ENCODE measurements at places on chromosomes 3 and 15. TPM values are rescaled to one million over a fixed set of nuclear protein-coding genes. Genes with fewer than 3 reads are reported as not detected.

DNA sequence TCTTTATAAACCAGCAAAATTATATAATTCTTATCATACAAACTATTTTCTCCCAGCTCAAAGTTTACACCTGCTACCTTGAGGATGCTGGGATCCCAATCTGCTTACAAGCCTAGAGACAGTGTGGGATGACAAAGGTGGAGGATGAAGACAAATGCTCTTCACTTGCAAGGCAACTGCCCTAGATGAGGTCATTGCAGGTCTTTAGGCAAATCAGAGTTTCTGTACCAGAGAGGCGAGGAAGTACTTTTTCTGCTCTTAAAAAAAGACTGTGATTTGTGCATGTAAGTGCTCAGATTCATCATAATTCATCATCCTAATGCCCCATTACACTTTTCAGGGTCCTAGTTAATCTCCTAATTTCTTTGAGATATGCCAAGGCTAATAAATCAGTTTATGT is 376.1 kb downstream of the ZPLD1 start:
- DNase-seq, result no peak

DNA sequence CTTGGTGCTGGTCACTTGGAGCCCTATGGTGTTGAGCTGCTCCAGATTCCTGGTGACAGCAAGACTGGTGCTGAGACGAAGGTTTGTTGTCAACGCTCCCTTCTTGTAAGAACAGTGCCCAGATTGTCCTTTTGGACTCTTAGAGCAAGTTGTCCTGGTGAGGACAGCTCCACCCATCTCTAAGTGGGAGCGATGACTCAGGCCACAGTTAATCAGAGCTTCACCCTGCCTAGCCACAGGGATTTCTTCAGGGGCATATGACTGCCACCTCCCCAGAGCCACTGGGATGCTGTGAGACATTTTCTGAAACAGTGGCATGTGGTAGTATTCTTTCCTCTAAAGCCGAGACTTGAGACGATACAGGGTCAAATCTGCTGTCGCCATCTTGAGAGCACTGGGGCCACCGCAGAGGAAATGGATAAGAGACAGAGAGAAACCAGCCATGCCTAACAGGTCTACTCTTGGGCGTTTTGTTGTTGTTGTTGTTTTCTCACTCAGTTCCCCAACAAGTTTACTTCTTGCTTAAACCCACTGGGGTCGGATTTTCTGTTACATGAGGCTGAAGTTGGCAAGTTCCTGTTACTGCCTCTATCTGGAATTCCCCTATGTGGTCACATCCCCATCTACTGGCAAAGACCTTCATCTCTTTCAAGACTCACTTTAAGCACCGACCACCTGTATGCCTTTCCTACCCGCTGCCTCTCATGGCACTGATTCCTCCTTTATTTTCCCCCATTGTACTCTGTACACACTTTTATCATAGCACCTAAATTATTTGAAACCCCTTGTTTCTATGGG is 16.0 kb upstream of the PCOLCE2 start:
- peak; percentile 61 for DNase-seq

- peak; percentile 95 for DNase-seq
Observed at GRCh38 chr3:153138276-153139210, 23.5 kb upstream of the RAP2B start.

- no peak for DNase-seq
Observed at GRCh38 chr3:136546720-136547119, 205.5 kb downstream of the STAG1 start.

- DNase-seq, result no peak
Observed at GRCh38 chr3:10889206-10889960, 73.4 kb downstream of the SLC6A11 start.

DNA sequence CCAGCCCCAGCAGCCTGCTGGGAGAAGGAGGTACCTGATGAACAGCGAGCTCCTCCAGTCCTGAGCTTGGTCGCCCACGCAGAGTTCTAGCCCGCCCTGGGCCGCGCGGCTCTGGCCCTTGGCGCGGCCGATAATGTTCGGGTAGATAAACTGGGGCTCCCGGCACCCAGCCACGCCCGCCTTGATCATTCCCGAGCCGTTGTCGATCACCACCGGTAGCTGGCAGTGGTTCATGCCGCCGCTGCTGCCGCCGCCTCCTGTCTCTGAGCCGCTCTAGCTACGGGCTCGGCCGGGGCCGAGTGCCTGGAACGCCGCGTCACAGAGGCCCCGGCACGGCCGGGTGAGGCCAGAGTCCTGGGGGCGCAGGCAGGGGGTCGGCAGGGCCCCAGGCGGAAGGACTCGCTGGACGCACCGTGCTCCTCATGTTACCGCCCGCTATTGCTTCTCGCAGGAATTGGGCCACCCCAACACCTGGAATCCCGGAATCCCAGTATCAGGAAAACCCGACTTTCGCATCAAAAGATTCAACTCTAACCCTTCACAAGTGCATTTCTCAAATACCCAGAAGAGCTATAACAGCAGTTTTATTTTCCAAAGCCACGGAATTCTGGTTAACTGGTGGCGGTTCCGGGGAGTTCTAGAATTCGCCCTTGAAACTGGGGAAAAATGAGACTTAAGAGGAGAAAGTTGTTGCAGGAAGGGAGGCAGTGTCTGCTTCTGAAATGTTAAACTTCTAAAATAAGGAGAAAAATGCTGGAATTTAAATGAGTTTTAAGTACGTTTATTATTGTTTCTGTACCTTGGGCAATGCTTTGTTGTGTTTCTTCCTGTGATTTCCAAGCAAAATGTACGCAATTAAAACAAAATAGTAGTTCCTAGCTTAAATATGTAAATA is at the start of gene ACTRT3:
Gene ACTRT3, minus strand, starts transcription at position 275 of the 895 bp plus-strand sequence. Its CDS starts 41 bp downstream, at position 234.
- DNase-seq, result peak; percentile 83

The KLHL6 gene
- not detected for total RNA-seq

- no peak for DNase-seq
Observed at GRCh38 chr15:49731187-49732099, 110.6 kb downstream of the DTWD1 start.

The FGF12 gene
- total RNA-seq, result 1.5 TPM

DNA sequence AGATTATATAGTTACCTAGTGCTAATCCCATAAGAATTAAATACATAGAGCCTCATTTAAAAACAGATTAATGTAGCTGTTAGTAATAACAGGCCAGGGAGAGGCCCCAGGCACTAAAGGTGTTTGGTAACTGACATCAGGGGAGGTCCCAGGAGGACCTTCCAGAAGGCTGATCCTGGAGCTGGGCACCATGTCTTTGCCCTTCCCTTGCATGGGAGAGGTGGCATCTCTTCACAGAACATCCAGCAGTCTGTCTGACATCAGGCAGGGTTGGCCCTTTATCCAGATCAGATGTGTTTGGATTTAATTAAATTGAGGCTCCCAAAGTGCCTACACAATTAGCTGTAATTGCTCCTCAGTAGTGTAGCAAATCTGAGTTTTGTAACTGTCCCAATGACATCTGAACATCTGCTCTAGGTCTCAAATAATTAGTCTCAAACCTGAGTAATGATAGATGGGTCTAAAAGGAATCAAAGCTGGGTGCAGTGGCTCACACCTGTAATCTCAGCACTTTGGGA is 53.0 kb downstream of the RLBP1 start:
- DNase-seq, result no peak

The DENND4A gene
- 4.5 TPM for total RNA-seq

GRCh38 chr15:38849046-38849445 is 284.4 kb upstream of the RASGRP1 start:
- no peak for DNase-seq

The SOX14 gene
- not detected for total RNA-seq

GRCh38 chr3:79040091-79040490 is 727.7 kb downstream of the ROBO1 start:
- DNase-seq, result no peak

- DNase-seq, result no peak
Observed at GRCh38 chr3:4850211-4850927, 128.9 kb upstream of the BHLHE40 start.

The DOCK3 gene
- 0.26 TPM for total RNA-seq

DNA sequence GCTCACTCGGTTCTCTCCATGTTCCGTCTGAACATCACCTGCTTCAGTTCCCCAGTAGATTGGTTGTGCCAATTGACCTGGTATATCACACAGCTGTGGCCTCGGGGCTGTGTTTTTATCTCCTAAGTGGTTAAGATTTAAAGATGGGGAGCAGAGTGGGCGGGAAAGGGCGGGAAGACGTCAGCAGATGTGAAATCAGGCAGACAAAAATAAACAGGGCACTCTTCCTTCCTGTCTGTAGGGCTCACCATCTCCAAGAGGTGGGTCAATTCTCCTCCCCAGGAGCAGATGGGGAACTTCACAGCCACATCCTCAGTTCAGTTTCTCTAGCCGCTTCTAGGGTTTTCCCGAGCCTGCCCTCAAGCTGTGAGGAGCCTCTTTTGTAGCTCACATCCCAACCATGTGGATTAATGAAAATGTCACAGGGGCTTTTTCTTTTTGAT is 26.8 kb upstream of the LIMD1 start:
- no peak for DNase-seq

The DPH3 gene
- total RNA-seq, result 4.4 TPM

GRCh38 chr3:149990423-149990948 is 19.8 kb upstream of the PFN2 start:
- DNase-seq, result no peak

- no peak for DNase-seq
Observed at GRCh38 chr3:49013738-49014660, 4.4 kb downstream of the DALRD3 start.

- peak; percentile 70 for DNase-seq
Observed at GRCh38 chr15:80404057-80404760, at the start of gene ARNT2. Gene ARNT2 (plus strand): TSS chr15:80404382. CDS start chr15:80404516, 134 bp downstream.

GRCh38 chr3:123449102-123449996 is 459 bp upstream of the ADCY5 start:
- peak; percentile 23 for DNase-seq

- no peak for DNase-seq
Observed at GRCh38 chr3:171183042-171183441, 156.5 kb upstream of the SLC2A2 start.

GRCh38 chr15:91824256-91824655 is 29.3 kb upstream of the SLCO3A1 start:
- no peak for DNase-seq

The TNNC1 gene
- total RNA-seq, result 1.1 TPM

DNA sequence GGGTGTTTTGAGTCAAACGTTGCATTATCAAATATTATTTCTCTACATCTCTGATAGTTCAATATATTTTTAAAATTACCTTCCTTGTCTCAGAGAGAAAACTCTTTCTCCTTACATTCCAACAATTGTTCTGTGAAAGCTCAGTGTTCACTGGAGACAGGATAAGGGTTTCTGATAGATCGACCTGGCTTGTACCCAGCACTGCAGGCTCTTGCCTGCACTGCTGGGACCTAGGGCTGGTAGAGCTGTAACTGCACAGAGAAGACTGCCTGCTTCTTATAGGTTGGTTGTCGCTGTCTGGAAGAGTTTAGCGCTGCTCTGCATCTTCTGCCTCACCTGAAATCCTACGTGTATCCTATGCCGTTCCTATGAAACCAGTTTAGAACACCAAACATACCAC is 249.9 kb upstream of the LRTM1 start:
- DNase-seq, result no peak

Data from Caki2 (cell line).